Activated B cell treated with CpG ODN at 0.5 μM for 24 hours (primary cell): ENCODE measurements at places on chromosomes 4 and X.

DNA sequence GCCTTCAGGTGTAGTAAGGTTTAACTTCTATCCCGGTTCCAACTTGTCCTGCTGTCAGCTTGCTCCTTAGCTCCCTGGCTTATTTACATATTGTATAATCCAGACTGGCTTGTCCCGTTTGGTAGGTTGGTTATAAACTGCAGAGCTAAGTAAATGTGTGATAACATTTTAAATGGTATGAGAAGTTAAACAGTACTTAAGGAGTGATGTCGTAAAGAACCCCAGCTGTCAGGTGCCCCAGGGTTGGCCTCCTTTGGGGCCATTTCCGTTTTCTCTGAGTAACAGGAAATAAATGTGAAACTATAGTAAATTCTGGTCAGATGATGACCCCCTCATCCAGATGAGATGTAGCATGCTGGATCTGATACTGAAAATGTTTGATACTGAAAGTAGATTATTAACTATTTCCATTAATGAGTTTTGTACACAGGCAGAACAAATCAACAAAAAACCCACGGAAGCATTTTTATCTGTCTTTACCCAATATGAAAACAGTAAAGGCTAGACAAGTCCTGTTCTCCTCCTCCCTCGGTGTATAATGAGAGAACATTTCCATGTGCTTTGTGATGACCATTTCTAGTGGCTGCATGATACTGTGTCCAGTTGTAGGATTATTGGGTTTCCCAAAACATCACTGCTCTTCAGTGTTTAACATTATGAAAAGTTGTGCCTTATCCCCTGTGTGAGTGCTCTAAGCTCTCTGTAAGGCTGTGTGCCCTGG, 22.4 kb downstream of the GAB1 start:
- DNase-seq, result no peak

GRCh38 chr4:141142423-141142822, 9.2 kb upstream of the RNF150 start:
- no peak for DNase-seq

DNA sequence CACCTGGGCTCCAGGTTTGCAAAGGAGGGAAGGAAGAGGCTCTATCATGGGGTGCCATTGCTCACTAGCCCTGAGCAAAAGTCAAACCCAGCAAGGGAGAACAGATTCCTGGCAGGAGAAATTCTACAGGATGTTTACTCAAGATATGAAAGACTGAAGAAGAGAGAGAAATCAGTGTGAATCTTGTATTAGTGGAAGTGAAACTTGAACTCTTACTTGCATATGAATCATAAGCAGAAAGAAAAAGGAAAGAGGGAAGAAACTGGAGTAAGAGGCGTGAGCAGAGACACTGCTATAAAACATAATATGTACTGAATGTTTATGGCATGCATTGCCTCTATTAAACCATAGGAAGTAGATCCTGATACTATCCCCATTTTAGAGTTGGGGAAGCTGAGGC, 60.9 kb downstream of the C4orf46 start:
- DNase-seq, result no peak

DNA sequence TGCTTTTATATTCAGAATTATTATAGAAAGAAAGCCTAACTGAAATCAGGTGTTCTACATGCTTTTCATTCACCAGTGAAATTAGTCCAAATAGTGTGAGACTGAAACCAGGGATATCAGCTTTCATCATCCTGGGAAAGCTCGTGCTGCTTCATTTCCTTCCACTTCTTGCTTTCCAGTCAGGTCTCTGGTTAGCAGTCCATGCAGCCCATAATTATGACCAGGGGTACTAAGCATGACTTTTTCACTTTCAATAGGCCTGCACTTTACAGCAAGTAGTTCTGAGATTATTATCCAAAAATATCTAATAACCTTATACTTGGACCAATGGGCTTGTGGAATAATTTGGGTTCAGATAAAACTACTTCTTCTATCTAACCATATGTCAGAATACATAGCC, 673.2 kb upstream of the MAGEB2 start:
- DNase-seq, result no peak

DNA sequence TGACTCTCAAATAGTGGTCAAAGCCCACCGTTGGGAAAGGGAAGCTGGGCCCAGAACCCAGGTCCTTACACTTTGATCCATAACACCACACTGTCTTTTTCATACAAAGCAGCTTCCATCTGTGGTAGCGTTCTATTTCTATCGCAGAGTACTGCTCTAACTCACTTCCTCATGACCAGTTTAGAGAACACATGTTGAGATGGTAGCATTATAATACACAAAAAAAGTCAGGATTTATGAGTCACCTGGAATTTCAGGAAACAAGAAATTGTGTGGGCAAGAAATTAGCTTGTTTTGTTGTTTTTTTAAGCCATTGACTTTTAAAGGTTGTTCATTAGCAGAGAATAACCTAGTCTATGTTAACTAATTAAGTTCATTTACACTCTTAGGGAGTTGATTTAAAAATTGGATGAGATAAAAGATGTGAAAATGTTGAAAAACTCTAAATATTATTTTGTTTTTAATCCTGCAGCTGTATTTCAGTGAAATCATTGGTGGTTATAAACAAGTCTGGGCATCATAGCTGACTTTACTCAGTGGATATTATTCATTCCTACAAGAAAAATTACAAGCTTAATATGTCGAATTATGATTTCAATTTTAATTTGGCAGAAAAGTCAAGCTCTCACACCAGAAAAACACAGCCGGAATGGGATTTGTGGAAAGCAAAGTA, 1011.1 kb upstream of the HS3ST1 start:
- no peak for DNase-seq

DNA sequence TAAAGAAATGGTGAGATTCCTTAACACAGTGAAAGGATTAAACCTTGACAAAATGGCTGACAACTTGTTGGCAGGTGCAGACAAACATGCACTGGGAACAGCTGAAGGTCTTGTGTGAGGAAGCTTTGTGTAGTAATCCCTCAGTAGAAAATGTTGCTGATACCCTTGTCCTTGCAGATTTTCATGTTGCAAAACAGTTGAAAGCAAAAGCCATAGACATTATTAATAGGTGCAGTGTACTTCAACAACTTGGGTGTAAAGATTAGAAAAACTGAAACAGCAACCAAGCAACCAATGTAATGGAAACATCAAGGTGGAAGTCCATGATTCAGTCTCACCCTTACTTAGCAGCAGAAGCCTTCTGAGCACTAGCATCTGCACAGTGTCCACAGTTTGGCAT, 29.8 kb downstream of the UGT2B7 start:
- DNase-seq, result no peak
